ENCODE measurements at places on chromosomes 13 and 19.

DNA sequence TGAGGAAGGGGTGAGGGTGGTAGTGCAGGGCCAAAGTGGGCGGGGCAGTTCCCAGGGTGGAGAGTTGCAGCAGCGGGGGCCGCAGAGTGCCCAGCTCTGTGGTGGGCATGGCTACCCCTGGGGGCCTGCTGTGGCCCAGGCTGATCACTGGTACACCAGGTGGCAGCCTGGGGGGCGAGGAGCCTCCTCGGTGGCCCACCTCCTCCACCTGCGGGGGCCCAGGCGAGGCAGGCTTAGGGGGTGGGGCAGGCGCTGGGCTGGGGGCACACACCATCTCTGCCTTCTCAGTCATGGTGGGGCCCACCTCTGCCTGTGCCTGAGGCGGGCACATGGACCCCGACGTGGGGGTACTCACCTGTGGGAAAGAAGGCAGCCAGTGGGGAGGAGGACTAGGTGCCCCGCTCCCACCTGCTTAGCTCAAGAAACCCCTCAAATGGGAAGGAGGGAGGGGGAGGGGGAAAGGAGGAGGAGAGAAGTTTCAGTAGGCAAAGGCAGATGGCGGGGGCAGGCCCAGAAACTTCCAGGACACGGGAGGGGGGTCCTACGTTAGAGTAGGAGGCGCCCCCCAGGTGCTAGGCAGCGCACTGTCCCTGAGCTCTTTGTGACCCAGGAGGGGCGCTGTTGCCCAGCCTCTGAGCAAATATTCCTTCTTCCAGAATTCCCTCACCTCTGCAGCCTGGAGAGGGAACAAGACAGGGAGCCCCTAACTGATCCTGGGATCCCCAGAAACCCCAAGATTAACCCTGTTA lies 1.6 kb downstream of the LYL1 start:
- no peak for DNase-seq

- DNase-seq, result no peak
Observed at GRCh38 chr19:289651-290371, 1.4 kb downstream of the PLPP2 start.

DNA sequence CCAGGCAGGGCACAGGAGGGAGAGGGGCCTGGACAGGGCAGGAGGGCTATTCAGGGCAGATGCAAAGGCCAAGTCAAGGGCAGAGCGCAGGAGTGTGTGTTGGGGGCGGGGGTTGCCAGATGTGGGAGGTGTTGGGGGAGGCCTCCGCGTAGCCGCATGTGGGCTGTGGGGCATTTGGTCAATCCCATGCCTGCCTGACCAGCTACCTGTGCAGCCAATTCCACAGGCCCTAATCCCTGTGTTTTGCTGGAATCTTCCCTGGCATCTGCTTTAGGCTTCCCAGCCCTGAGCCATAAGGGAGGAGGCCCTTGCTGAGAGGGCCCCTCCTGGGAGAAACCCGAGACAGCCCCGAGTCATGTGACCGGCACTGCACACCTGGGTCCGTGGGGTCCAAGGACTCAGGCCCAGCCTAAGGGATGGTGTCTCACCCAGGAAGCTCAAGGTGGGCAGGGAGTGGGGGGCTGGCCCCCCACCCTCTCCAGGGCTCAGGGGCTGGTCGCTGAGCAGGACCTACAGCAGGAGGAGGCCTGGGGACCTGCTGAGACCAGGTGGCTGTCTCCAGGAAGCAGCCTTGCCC lies 20.3 kb downstream of the RFX1 start:
- DNase-seq, result peak; percentile 32

GRCh38 chr13:30294004-30294403 lies 13.3 kb downstream of the KATNAL1 start:
- no peak for DNase-seq

- no peak for DNase-seq
Observed at GRCh38 chr13:53254500-53254899, 225.9 kb downstream of the OLFM4 start.

DNA sequence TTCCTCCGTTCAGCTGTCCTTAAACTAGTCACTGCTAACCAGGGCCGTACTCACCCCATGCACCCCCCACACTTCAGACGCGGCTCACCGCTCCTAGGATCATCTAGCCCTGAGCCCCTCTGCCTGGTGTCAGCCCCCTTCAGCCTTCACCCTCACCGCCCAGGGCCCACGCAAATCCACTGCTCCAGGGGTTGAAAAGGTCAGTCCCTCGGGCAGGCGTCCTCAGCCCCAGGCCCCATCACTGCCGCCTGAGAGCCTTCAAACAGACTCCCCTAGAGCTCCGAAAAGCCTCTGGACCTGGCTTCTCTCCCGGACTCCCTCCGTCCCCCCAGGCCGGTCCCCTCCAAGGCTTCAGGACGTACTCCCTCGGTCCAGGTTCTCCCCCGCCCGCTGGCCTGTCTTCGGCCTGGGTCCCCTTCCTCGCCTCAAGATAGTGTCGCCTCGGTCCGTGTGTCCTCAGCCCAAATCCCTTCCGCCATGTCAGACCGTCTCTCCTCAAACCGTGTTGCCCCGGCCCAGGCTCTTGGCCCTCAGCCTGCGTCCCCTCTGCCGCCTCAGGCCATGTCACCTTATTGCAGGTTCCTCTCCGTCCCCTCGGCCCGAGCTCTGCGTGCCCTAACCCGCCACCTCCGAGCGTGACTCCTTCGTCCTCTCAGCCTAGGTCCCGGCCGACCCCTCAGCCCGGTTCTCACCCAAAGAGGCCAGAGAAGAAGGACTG lies 553 bp downstream of the NAPA start:
- no peak for DNase-seq

DNA sequence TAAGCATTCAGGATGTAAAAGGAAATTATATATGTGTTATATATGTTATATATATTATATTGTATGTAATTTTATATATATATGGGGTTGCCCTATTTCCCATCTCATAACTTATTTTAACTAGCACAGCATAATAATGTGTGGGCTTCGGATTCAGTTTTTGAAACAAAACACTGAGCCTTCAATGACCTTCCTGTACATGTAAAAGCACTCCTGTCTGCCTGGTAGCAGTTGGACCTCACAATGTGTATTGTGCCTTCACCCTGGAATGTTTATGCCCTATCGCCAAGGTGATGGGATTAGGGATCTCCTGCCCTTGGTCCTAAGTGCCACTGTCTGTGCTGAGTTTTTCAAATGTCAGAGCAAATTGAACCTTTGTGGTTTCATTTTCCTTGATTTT lies 968.8 kb downstream of the TUBA3C start:
- DNase-seq, result no peak

DNA sequence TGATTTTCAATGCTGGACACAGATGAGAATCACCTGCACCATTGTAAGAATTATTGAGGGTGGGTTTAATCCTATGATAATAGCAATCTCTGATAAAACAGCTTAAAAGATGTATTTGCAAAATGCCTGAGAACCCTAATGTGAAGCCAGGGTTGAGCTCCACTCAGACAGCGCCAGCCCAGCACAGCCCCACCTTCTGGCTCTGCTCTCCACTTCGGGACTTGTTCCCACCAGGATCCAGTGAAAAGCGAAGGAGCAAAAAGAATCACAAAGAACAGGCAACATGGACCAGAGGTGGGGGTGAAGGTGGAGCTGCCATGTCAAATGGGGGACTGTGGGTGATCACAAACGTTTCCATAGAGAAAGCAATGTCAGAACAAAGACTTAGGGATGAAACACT lies 18.6 kb upstream of the ZNF816 start:
- DNase-seq, result no peak

All from stimulated activated CD4-positive, alpha-beta T cell treated with anti-CD3 and anti-CD28 coated beads, Interleukin-4, amount 100 ng/mL, for 4 hours (primary cell).